ENCODE measurements at places on chromosomes 1 and 21. TPM values are rescaled to one million over a fixed set of nuclear protein-coding genes. Genes with fewer than 3 reads are reported as not detected.
A peak's percentile ranks its signal among the peaks of the same experiment; 100 is the strongest.

- no peaks in the 10 kb centered on the region for H3K27me3 ChIP-seq
- no peak overlapping the region for H3K4me3 ChIP-seq
- no peak for DNase-seq
- H3K36me3 ChIP-seq, result no peaks in the 10 kb centered on the region
- H3K4me1 ChIP-seq, result no peaks in the 10 kb centered on the region
These were observed 226.1 kb downstream of the RGS7 start for GRCh38 chr1:241130881-241131280.

DNA sequence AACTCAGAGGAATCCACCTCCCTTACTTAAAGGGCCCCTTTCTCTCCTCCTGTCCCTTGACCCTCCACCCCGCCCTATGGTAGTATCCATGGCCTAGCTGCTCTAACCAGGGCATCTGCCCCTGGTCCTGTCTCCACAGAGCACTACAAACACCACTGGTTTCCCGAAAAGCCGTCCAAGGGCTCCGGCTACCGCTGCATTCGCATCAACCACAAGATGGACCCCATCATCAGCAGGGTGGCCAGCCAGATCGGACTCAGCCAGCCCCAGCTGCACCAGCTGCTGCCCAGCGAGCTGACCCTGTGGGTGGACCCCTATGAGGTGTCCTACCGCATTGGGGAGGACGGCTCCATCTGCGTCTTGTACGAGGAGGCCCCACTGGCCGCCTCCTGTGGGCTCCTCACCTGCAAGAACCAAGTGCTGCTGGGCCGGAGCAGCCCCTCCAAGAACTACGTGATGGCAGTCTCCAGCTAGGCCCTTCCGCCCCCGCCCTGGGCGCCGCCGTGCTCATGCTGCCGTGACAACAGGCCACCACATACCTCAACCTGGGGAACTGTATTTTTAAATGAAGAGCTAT is 1.7 kb downstream of the BTG2 start:
- peaks cover 44% of the 10 kb centered on the region for H3K4me1 ChIP-seq
- peak overlapping the region; percentile 99 for H3K4me3 ChIP-seq
- DNase-seq, result peak; percentile 78
- peak overlapping the region; percentile 100 for H3K27ac ChIP-seq

DNA sequence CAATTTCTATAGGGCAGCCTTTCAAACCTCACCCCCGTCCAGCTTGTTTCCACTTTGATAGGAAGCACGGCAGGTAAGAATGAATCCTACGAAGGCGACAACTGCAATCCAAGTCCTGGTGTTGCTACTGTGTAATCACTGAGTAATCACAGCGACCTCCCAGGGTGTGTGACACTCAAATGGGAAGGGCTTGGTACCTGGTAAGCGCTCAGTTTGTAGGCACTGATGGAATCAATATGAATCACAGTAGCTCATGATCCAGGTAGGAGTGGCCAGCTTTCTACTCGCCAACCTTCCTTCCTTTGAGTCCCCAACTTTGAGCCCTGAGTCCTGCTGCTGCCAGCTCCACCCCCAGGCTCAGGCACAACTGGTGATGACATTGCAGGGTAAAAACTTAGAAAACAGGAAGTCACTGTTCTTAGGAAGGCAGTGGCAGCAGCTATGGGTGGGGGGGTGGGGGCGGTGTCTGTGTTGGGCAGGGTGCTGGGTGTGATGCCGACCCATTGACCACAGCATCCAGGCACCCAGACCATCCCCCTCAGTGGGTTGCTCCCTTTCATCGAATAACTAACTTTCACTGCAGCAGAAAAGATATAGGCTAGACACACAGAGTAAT is 70.7 kb downstream of the CD247 start:
- H3K27ac ChIP-seq, result no peak overlapping the region
- H3K36me3 ChIP-seq, result no peaks in the 10 kb centered on the region

DNA sequence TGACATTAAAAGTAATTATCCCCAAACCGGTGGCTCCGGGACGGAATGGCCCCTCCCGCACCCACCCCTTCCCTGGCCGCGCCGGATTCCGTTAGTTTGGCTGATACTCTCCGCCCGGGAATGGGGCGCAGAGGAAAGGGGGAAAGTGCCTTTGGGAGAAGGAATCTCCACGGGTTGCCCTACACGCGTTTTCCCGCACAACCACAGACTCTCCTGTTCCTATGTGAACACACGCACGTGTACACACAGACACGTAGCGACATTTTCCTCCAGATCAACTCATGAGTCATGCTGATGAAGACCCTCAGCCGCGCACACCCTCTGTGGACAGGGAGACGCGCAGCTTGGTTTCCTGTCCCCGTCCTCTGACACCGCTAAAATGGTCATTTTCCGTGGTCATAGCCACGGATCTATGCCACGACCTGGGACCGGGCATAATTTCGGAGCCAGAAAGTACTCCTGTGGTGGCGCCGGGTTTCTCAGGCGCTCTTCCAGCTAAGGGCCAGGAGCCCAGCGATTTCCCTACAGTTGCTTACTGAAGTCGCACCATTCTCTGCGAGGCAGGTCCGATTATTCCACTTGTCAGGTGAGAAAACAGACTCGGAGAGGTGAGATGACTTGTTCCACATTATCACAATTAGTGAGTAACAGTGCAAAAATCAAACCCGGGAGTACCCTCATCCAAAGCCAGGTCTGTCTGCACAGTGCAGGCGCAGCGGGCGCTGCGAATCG is 4.0 kb upstream of the DMRTA2 start:
- DNase-seq, result no peak
- no peak overlapping the region for H3K27ac ChIP-seq
- peaks cover 83% of the 10 kb centered on the region for H3K27me3 ChIP-seq

Gene IL6R
- polyA plus RNA-seq, result 7.6 TPM

DNA sequence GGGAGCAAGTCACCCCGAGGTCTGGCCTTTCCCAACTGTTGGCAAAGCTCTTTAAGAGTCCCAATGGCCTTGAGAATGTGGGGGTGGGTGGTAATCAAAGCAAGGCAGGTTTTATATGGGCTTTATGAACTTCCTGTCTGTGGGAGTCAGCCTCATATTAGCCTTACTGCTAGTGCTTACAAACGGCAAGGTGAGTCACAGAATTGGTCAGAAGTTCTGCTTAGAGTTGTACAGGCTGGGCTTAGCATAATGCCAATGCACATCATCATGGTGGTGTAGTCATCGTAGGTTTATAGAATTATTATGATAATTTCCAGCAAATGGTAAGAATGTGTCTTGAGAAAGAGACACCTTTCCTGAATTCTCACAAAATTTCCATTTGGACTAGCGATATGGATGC is 192.7 kb upstream of the KIAA0040 start:
- H3K36me3 ChIP-seq, result no peaks in the 10 kb centered on the region
- H3K27me3 ChIP-seq, result no peaks in the 10 kb centered on the region
- no peak for DNase-seq
- H3K4me1 ChIP-seq, result no peaks in the 10 kb centered on the region

Gene MIS18A
- 12.0 TPM for polyA plus RNA-seq

DNA sequence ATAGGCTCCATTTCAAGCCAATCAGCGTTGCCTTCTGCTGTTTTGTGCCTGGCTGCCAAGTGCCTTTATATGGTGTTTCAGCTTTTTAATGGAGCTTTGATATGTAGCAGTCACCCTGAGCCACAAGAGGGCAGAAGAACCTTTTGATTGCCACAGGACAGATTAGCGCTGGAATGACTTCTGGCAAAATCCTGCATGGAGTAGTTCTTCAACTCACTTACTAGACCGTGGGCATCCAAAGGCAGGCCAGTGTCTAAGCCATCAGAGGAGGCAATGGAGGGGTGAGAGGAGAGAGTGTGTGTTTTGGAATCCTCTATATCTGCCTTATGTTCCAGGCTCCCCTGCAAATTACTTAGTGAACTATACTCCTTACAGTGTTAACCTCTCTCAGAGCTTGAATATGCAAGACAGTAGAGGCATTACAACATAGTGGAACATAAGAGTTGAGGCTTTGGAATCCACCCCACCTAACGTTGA is 56.2 kb downstream of the ST3GAL3 start:
- DNase-seq, result peak; percentile 88
- H3K27me3 ChIP-seq, result no peaks in the 10 kb centered on the region
- no peaks in the 10 kb centered on the region for H3K36me3 ChIP-seq
- H3K27ac ChIP-seq, result peak overlapping the region; percentile 30

Gene EEIG2
- polyA plus RNA-seq, result 10.6 TPM

DNA sequence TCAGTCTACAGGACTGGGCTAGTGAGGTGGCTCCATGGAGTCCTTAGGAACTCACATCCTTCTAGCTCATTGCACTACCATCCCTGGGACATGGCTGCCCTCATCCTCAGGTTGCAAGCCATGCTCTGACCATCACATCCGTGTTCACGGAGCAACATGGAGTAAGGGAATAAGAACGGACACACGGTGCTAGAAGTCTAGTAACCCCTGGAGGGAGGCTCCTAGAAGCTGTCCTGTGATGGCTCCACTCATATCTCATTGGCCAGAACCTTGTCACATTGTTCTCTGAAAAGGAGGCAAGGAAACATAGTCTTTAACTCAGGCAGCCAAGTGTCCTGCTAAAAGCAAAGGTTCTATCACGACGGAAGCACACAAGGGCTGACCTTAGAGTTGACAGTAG is 3.9 kb downstream of the MRAP start:
- H3K27me3 ChIP-seq, result no peaks in the 10 kb centered on the region
- H3K27ac ChIP-seq, result no peak overlapping the region
- DNase-seq, result no peak
- no peaks in the 10 kb centered on the region for H3K36me3 ChIP-seq
- no peak overlapping the region for H3K4me3 ChIP-seq

- no peak overlapping the region for H3K4me3 ChIP-seq
- no peaks in the 10 kb centered on the region for H3K36me3 ChIP-seq
- no peak for DNase-seq
These were observed 62.8 kb downstream of the PIK3CD start for GRCh38 chr1:9714257-9714718.

DNA sequence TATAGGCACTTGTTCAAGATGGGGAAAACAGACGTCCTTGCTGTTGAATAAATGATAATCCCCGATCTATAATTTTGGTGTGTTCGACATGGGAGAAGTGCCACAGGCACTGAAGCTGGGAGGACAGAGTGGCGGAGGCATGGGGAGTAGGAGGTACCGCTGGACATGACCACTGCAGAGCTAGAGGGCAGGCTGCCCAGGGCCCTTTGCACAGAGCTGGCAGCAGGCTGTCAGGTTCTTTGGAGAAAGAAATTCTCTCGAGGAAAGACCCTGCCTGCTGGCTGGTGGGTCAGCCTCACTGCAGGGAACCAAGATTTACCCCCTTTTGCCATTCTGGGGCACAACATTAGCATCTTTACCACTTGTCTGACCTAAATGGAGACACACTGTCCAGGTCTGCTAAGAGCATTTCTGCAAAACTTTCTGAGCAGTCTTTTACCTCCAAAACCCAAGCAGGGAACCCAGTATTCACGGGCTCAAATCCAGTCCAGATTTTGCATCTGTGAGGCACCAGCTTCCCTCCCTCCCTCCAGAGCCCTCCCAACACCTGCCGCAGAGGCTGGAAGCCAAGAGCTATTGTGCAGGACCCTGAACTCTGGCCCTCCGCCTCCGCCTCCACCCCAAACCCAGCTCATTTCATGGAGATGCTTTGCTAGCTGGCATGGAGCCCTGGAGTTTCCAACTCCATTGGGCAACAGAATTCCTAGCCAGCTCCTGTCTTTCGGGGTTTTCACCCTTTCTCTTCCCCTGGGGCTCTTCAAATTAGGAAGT is 142.3 kb downstream of the PLXNA2 start:
- H3K4me1 ChIP-seq, result peaks cover 8% of the 10 kb centered on the region
- no peak overlapping the region for H3K4me3 ChIP-seq
- no peak for DNase-seq
- H3K27ac ChIP-seq, result no peak overlapping the region
- H3K27me3 ChIP-seq, result no peaks in the 10 kb centered on the region

Gene PLA2G5
- polyA plus RNA-seq, result 5.4 TPM

DNA sequence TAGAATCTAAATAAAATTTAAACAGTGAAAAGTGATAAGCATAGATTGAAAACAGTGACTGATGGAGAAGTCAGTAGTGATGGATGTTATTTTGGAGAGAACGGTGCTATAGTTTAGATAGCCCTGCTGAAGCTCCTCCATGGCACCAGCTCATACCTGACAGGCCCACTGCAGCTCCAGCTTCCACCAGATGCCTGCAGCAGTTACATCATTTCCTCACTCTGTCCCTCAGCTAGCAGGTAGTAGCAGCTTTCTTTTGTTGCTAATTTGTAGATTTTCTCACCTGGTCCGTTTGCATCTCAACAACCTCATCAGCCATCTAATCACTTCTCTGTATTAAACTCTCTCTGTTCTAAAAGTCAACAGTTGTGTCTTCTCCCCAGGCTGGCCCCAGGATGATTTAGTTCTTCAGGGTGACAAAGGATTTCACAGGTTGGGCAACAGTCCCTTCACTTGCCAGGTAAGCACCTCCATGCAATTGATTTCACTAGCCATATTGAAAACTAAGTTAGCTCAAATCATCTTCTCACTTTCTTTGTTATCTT is 128.3 kb downstream of the LMX1A start:
- H3K4me1 ChIP-seq, result no peaks in the 10 kb centered on the region
- no peak overlapping the region for H3K4me3 ChIP-seq
- no peak overlapping the region for H3K27ac ChIP-seq
- H3K36me3 ChIP-seq, result no peaks in the 10 kb centered on the region
- H3K27me3 ChIP-seq, result peaks cover 5% of the 10 kb centered on the region
- no peak for DNase-seq

DNA sequence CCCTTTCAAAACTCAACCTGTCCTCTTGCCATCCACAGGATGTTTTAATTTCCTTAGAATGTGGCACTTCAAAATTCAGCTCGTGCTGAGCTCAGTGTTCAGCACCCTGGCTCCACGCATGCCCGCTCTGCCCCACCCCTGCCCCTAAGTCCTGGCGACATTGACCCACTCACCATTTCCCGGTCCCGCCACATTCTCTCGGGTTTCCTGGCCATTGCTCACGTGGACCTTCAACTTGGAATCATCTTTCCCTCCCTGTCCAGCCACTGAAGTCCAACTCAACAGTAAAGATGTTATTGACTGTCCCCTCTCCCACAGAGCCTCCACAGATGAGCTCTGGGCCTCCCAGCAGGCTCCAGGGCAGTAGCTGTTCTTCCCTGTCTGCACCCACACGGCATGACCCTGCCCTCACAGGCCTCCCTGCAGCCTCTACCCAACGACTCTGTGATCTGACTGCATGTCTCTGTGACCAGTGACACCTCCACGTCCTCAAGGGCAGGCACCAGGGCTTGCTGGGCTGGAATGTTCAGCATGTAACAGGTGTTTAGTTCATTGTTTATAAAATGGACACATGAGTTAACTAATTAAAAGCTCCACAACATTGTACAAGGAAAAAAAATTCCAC is 53.8 kb downstream of the ITPKB start:
- H3K27ac ChIP-seq, result no peak overlapping the region
- H3K4me3 ChIP-seq, result no peak overlapping the region
- no peaks in the 10 kb centered on the region for H3K36me3 ChIP-seq
- DNase-seq, result peak; percentile 57

Gene CASQ1
- 0.28 TPM for polyA plus RNA-seq

DNA sequence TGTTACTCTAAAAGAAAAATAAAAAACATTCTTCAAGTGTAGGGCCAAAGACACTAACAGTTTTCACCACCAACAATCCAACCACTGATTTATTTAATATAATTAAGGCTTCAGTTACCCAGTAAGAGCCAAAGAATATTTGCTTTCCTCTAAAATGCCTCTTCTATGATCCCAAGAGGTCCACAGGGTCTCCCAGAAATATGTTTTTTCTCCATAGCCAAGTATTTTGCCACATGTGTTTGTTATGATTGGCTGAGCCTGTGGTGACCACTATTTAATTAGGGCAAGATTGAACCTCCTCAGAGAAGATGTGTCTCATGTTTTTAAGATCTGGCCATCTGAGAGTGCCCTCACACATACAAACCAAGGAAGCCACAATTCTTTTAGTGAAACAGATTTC is 135.9 kb downstream of the TPR start:
- no peak overlapping the region for H3K27ac ChIP-seq
- no peak for DNase-seq
- no peaks in the 10 kb centered on the region for H3K36me3 ChIP-seq
- H3K4me1 ChIP-seq, result no peaks in the 10 kb centered on the region
